Esophagus squamous epithelium (tissue), 5 donors: ENCODE measurements at places on chromosomes 4 and X.

- DNase-seq, result no peak
These were observed 165.7 kb upstream of the CT83 start for GRCh38 chrX:116628464-116628863.

DNA sequence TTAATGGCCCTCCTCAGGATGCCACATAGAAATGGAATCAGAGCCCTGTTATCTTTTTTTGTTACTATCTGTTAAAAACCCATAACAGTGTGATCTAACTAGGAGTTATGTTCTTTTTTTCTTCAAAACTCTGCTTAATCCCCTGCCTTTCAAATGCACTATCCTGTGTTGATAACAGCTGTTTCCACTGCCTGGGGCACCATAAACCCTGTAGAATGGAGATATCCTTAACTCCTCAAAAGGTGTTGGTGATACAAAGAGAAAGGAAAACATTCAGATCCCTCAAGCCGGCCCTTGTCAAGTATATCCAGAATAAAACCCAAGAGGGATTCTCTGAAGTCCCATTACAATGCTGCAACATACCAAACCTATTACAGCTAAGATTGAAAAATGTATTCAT, 108.6 kb downstream of the ACTRT1 start:
- no peak for DNase-seq

DNA sequence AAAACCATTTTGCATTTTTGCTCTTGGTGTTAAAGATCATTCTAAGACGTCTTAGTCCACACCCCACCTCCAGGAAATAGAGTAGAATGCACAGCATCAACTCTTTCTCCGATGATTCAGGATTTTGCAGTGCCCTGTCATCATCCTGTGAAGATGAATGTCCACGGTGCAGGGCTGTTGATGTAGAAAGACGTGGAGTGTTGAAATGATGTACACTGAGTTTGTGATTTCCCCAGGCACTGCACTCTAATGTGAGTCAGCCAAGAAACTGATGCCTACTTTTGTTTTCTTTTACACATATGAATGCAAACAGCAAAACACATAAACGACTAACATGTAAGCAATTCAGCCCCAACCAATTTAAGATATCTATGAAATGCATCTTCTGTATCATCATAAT, 10.5 kb downstream of the LGI2 start:
- no peak for DNase-seq

- no peak for DNase-seq
These were observed 7.3 kb upstream of the DTHD1 start for GRCh38 chr4:36274158-36274557.
